ENCODE measurements at places on chromosomes 6 and 20. TPM values are rescaled to one million over a fixed set of nuclear protein-coding genes. Genes with fewer than 3 reads are reported as not detected.

Gene OPN5
- total RNA-seq = not detected

Gene CLDN20
- total RNA-seq = not detected

Gene COL19A1
- 0.10 TPM for total RNA-seq

Gene CTAGE9
- not detected for total RNA-seq

Gene DLL1
- 1.6 TPM for total RNA-seq

Gene XKR7
- 0.36 TPM for total RNA-seq

Gene TSPO2
- not detected for total RNA-seq

Gene SFTA2
- not detected for total RNA-seq

Gene RAB44
- total RNA-seq = 0.14 TPM

Gene PRDM13
- total RNA-seq = not detected

Gene FAM210B
- 46.3 TPM for total RNA-seq

Gene COL9A1
- total RNA-seq = 0.11 TPM

Gene RIPPLY2
- not detected for total RNA-seq

Gene MUC21
- total RNA-seq = not detected
